ENCODE measurements at places on chromosomes 2 and 18.
A peak's percentile ranks its signal among the peaks of the same experiment; 100 is the strongest.

GRCh38 chr2:217353591-217353990 lies 493.7 kb upstream of the TNP1 start:
- no peak for DNase-seq

DNA sequence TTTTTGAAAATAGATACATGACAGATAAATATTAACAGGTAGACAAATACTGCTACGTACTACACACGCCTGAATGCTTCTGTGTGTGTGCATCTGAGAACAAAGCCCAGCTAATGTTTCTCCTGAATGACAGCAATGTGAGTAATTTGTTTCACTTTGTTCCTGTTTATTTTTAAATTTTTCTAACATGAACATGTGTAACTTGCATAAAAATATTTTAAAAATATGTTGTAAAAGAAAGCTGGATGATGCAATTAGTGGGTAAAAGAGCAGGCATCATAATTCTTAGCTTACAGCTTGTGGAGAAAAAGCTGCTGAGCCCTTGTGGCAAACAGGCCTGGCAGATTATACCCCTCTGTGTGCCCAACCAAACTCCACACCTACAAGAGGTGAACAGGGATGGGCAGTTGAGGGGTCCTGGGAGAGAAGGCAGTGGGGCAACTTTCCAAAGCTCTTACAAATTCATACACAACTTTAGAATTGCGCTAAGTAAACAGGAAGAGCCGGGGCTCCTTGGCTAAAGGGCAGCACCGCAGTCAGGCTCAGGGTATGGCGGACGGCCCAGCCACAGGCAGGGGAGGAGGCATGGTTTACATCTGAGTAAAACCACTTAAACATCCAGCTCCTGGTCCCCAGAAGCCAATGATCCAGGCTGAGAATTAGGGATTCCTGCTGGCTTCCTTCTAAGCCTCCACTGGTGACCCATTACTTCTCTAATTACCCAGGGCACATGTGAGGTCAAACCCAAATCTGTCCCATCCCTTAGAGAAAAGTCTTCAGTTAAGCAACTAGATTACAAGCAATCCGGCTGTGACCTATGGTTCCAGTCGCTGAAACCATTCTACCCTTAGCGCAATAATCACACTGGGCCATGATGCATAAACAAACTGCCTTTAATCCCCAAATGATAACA lies 14.0 kb downstream of the PXDN start:
- peak; percentile 90 for DNase-seq

DNA sequence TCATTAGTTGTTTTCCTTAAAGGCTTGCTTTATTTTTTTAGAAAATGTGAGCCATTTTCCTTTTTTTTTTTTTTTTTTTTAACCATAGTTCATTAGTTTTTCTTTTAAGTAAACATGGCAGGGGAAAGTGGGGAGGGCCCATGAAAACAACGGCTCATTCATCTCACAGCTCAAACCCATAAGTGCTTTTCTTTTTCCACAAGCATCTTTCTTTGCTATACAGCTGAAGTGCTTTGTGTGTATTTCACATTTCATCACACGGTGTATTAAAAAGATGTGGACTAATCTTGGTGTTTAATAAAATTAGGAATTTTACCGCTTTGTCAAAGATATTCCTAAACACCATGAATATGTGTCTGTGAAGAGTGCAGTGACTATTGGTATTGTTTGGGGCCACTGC lies 41.6 kb downstream of the RHBDD1 start:
- no peak for DNase-seq

DNA sequence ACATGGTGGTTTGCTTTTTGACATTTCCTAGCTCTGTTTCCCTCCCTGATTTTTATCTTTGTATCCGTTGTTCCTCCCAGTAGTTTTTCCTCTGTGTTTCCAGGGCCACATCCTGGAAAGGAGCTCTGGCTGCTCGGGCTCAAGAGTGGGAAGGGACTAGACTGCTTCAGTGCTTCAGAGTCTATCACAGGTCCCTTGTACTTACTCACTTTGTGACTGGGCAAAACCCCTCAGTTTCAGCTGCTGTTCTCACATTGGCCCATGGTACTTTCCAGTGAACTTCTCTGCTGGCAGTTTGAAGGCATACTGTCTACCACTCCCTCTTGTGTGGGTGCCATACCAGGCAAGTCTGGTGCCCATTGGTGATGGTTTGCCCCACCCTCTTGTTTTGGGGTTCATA lies 7.5 kb upstream of the STAMBP start:
- DNase-seq = no peak

DNA sequence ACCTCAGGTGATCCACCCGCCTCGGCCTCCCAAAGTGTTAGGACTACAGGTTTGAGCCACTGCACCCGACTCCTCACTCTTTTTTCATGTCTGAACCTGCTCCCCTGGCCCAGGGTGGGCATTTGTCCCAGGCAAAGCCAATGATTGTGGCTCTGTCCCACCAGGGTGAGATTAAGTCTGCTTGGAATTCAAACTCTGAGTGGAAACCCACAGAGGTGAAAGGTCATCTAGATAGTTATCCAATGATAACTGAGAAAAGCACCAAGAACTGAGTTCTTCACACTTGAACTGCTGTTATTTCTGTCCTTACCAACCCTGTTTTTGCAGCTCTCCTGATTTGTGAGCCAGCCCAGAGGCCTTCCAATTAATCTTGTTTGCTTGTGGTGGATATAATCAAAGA lies 62.4 kb upstream of the ACVR1 start:
- peak; percentile 60 for DNase-seq

DNA sequence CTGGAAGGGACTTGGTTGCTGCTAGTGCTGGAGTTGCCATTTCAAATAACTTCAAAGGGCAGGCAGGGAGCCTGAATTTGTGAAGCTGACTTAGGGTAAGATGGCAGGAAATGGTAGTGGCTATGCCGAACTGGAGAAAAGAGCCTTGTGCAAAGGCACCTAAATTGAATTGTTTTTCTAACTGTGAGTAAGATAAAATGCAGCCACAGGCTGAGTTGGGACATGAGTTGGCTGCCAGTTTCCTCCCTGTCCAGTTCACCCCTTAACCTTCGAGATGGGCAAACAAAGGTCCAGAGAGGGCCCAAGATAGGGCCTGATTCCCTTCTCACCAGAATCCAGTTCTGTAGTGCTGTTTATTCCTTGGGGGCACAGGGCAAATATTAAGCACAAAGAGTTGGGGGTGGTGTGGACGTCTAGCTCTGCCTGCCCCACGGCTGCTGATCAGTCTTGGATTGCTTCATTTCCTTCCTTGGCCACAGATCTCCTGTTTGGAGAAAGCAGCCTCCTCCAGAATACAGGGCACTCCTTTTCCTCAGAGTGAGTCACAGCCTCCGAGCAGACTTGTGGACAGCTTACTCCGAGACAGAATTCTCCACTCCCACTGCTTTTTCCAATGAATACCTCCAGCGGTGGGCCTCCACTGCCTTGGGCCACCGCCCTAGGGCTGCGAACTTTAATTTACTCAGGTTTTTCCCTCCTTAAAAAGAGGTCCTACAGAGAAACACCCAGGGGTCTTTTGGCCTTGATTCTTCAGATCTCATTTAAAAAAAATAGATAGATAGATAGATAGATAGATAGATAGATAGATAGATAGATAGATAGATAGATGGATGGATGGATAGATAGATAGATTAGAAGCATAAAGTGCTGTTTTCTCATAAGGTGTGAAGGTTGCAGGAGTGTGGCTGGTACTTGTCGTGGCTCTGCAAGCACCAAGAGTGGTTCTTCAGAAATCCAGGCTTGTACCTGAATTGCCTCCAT lies 18.4 kb upstream of the SLC20A1 start:
- DNase-seq = peak; percentile 96

DNA sequence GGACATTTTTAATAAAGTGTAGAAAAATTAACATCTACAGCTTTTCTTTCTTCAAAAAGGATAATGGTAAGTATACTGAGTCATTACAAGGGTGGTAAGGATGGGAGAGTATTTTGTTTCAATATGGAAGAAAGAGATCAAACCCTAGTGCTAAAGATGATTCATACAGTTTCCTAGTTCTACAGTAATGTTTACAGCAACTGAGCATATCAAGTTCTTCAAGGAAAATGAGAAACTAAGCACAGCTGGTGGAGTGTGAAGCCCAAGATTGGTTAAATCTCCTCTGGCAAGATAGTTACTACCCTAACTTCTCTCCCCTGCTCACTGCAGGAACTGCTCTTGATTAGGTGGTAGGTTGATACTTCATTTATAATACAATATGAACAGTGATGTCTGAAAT lies 467.5 kb downstream of the XIRP2 start:
- peak; percentile 26 for DNase-seq

DNA sequence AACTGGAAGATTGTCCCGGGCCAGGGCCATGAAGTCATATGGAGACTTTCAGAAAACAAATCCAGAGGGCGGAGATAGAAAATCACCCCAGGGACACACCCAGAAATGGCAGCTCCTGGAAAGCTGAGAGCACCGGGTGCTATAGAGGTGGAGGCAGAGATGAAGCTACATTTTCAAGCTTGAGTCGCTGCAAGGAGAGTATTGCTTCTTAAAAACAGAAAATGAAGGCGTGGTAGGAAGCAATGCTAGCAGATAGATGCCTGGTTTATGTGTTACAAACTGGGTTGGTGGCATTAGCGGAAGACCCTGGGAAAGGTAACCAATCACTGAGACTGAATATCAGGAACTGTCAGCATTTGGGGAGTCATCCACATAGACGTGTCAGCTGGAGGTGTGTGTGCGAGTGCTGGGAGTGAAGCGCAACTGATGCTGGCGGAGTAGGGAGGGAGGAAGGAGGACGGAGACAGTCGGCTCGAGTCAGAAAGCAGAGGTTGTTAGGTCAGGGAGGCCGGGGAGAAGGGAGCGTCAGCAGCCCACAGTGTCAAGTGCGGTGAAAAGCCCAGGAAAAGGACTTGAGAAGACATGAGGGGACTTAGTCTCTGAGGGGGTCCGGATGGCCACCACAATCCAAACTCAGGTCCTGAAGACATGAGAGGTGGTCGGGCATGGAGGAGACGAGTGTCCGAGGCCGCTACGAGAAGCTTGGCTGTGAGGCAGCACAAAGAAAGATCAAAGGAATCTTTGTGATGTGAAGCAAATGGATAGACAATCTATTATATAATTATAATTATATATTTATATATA lies 45.4 kb downstream of the C18orf63 start:
- no peak for DNase-seq

- DNase-seq = peak; percentile 46
Measured at GRCh38 chr2:217166241-217166850, 306.5 kb upstream of the TNP1 start.

All from astrocyte (in vitro differentiated cells and primary cell).